Breast epithelium (tissue), 4 donors: ENCODE measurements at places on chromosomes 12 and 14.
A peak's percentile ranks its signal among the peaks of the same experiment; 100 is the strongest.

- DNase-seq, result no peak
Observed at GRCh38 chr14:24092110-24092504, 2.0 kb upstream of the PCK2 start.

GRCh38 chr12:32197421-32197820 is 90.8 kb downstream of the BICD1 start:
- DNase-seq, result no peak

GRCh38 chr12:119036878-119037825 is 55.8 kb downstream of the SRRM4 start:
- no peak for DNase-seq

DNA sequence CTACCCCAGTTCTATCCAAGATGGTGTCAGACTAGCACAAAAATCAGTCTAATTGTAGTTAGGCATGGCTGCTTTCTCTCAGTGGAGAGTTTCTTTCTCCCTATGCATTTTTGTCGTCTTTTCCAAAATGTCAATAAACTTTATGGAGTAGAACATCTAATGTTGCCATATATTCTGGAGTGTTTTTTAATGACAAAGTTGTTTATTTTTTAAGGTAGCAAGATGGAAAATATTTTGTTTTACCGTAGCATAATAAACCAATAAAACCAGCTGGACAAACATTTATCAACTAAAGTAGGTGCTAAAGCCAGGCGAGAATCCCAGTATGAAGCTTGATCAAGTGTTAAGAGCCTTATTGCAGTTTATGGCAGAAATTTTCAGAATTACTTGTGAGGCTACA is 146.3 kb downstream of the TMTC2 start:
- DNase-seq, result no peak

DNA sequence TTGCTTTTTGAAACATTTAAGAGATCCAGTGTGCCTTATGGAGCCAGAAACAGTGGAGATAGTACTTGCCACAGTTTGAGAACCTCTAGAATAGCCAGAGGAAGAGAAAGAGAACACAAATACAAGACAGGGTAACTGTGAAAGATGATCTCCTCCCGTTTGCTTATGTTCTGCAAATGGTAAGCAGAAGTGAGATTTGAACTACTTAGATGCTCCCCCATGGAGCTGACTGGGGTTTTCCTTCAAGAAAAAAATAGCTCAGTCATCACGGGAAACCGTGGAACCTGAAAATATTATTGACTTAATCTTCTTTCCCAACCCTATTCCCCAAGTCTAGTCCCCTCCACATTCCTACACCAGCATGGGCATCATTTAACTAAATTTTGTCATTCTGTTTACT is 87.1 kb downstream of the KIF21A start:
- no peak for DNase-seq

DNA sequence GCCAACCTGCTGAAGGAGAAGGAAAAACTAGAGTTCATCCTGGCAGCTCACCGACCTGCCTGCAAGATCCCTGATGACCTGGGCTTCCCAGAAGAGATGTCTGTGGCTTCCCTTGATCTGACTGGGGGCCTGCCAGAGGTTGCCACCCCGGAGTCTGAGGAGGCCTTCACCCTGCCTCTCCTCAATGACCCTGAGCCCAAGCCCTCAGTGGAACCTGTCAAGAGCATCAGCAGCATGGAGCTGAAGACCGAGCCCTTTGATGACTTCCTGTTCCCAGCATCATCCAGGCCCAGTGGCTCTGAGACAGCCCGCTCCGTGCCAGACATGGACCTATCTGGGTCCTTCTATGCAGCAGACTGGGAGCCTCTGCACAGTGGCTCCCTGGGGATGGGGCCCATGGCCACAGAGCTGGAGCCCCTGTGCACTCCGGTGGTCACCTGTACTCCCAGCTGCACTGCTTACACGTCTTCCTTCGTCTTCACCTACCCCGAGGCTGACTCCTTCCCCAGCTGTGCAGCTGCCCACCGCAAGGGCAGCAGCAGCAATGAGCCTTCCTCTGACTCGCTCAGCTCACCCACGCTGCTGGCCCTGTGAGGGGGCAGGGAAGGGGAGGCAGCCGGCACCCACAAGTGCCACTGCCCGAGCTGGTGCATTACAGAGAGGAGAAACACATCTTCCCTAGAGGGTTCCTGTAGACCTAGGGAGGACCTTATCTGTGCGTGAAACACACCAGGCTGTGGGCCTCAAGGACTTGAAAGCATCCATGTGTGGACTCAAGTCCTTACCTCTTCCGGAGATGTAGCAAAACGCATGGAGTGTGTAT is 2.4 kb downstream of the FOS start:
- DNase-seq, result peak; percentile 17

- no peak for DNase-seq
Observed at GRCh38 chr12:123908884-123909725, 63.5 kb downstream of the CCDC92 start.
